H1 (cell line): ENCODE measurements at places on chromosomes 7 and 10. TPM values are rescaled to one million over a fixed set of nuclear protein-coding genes. Genes with fewer than 3 reads are reported as not detected.

The EPC1 gene
- polyA plus RNA-seq = 24.5 and 42.3 TPM in 2 replicates

The ADARB2 gene
- polyA plus RNA-seq = 2.2 and 3.9 TPM in 2 replicates

The HOXA7 gene
- 0.03 TPM in 1 of 2 replicates, not detected in the other for polyA plus RNA-seq

DNA sequence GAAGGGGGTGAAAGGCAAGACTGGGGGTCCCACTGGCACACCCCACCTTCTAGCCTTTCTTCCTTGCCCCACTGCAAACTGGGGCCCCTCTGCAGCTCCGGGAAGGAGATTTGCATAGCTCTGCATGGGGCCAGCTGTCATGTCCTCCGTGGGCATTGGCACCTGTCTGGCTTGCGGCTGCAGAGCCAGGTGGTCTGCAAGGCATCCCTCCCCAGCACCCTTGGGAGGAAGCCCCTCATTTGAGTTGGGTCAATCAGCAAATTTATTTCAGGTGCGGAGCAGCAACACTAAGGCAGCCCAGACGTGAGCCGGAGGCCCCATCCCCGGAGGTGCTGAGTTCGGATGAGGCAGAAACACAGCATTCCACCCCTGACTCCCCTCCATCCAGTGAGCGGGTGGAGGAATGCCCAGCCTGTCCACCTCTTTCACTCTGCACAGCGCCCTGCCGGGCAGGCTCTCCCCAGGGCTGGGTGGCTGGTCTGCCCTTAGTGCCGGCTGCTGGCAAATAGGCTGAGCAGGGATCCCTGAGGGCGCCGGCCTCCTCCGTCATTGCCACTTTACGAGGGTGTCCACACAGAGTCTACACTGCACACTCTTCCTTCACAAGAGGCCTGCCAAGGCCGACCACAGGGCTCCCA is 143.2 kb downstream of the TCERG1L start:
- peak; percentile 37 for DNase-seq

DNA sequence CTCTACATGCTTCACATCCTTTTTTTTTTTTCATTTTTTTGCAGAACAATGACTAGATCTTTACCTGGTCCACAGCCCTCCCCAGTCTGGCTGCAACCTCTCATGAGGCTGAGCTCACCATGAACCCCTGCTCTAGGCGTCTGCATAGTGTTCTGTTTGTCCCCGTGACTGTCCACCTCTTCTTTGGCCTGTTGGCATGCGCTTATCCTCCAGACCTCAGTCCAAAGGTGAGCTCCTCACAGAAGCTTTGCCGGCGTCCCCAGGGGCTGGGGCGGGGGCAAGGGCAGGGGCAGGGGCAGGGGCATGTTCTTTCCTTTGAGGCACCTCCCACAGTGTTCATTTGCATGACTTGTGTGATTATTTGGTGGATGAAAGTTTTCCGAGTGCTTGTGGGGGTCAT is 218.4 kb upstream of the ZNF32 start:
- no peak for DNase-seq

DNA sequence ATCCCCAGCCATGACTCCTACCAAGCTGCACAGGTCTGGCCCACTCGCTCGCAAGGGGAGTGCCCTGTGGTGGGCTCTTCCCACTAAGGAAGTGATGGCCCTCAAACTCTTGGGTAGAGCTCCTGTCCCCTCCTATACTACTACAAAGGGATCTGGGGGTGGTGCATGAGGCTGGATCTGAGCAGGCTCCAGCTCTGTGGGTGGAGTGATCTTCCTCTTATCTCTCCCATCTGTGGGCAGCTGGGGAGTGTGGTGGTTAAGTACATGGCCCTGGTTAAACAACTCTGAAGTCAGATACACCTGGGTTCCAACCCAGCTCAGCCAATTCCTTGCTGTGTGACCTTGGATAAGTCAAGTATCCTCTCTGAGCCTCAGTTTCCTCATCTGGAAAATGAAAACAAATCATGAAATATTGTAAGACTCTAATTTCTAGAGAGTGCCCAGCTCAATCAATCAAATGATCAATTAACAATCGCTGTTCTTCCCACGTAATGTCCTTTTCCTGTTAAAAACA is 17.4 kb downstream of the DDIT4 start:
- DNase-seq = no peak

GRCh38 chr10:31128536-31128935 is 96.9 kb upstream of the ZNF438 start:
- DNase-seq = peak; percentile 11
